Thoracic aorta endothelial cell (primary cell): ENCODE measurements at places on chromosomes 4 and X. TPM values are rescaled to one million over a fixed set of nuclear protein-coding genes. Genes with fewer than 3 reads are reported as not detected.

ZNF157 gene
- total RNA-seq = under 0.01 TPM in 1 of 2 replicates, not detected in the other

MAGEC2 gene
- not detected in 2 replicates for total RNA-seq

FAM241A gene
- 31.0 and 36.8 TPM in 2 replicates for total RNA-seq

SASH3 gene
- not detected in 2 replicates for total RNA-seq
